ENCODE measurements at places on chromosomes 5 and 9.

DNA sequence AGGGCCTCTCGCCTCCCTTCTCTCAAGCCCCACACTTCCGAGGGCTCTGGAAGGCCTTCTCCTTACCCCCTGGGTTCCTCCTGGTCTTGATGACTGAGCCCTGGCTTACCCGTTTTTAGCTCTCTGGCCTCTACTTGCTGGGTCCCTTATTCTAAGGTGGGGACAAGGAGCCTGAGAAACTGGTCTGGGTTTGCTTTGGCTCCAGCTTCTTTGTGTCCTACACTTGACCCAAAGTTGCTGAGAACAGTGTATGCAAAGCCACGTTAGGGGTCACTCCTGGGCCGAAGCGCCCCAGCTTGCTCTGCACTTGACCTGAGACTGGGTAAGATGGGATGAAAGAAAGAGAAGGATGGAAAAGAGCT is 788 bp downstream of the ZNF346 start:
- DNase-seq: no peak

GRCh38 chr5:160133918-160134304 is 14.7 kb upstream of the PWWP2A start:
- no peak for DNase-seq

GRCh38 chr9:69429281-69429680 is 104.3 kb downstream of the ENTREP1 start:
- DNase-seq: no peak

DNA sequence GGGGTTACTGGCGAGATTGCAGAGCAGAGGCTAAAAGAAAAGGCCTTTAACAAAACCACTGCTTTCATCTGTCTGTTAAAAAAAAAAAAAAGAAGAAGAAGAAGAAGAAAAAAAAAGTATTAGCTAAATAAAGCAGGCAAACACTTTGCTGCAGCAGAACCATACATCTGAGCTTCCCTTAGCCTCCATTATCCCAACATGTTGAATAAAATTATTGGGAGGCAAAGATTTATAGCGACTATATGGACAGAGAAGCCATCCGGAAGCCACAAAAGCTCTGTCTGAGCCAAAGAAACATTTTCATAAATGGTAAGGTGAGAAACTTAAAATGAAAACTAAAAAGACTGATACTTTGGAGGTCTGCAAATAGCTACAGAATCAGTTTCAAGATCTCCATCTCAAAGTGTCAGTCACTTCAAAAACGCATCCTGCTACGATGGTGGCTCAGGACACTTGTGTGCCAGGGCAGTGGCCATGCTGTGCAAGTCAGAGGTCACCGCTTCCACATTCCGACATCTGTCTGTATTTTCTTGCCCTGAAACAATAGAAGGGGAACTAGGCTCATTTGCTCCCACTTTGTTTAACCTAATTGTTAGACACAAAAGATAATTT is 9.6 kb downstream of the EFNA5 start:
- DNase-seq: no peak

- no peak for DNase-seq
These were observed 290.2 kb upstream of the MAP3K1 start for GRCh38 chr5:56525113-56525512.
